ENCODE measurements at places on chromosomes 6 and 20. TPM values are rescaled to one million over a fixed set of nuclear protein-coding genes. Genes with fewer than 3 reads are reported as not detected.

GRCh38 chr6:10221178-10221577 is 193.7 kb downstream of the TFAP2A start:
- H3K36me3 ChIP-seq, result no peaks in the 10 kb centered on the region
- no peaks in the 10 kb centered on the region for H3K27me3 ChIP-seq
- DNase-seq, result no peak
- H3K4me3 ChIP-seq, result no peak overlapping the region

The GPR6 gene
- not detected for total RNA-seq

The SLC17A2 gene
- not detected for total RNA-seq

GRCh38 chr6:27091661-27092315 is 155.7 kb upstream of the PRSS16 start:
- H3K27ac ChIP-seq, result no peak overlapping the region
- H3K36me3 ChIP-seq, result no peaks in the 10 kb centered on the region
- no peak for DNase-seq

The AAR2 gene
- total RNA-seq, result 23.8 TPM

DNA sequence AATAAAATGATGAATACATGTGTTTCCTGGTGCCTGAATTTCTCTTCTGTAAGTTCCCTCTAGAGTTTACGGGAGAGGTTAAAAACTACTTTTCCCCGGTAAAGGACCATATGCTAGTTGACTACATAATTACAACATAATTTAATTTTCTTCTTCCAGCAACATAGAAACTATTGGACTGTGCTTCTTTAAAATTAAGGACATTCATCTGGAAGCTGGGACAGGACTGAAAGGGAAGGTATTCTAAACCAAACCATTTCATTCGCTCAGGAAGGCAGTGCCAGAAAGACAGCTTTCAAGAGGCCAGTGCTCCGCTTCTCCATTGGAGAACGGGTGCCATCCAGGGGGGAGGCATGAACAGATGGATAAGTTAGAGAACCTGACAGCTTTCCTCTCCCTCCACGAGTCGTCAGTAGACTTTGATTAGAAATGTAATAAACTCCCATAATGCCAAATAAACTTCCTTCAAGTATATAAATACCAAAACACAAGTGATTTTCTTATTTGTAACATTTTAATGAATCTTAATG is 458.0 kb upstream of the SOX4 start:
- no peak for DNase-seq
- H3K4me1 ChIP-seq, result peaks cover 9% of the 10 kb centered on the region
- no peak overlapping the region for H3K4me3 ChIP-seq
- H3K27ac ChIP-seq, result no peak overlapping the region

GRCh38 chr6:162849269-162849668 is 121.5 kb downstream of the PACRG start:
- no peaks in the 10 kb centered on the region for H3K4me1 ChIP-seq
- no peak overlapping the region for H3K27ac ChIP-seq
- no peaks in the 10 kb centered on the region for H3K36me3 ChIP-seq

- H3K4me3 ChIP-seq, result peak overlapping the region; percentile 89
- no peaks in the 10 kb centered on the region for H3K36me3 ChIP-seq
- no peak for DNase-seq
- H3K4me1 ChIP-seq, result peaks cover 15% of the 10 kb centered on the region
These were observed 80.4 kb upstream of the BTN3A2 start for GRCh38 chr6:26284537-26285142.

DNA sequence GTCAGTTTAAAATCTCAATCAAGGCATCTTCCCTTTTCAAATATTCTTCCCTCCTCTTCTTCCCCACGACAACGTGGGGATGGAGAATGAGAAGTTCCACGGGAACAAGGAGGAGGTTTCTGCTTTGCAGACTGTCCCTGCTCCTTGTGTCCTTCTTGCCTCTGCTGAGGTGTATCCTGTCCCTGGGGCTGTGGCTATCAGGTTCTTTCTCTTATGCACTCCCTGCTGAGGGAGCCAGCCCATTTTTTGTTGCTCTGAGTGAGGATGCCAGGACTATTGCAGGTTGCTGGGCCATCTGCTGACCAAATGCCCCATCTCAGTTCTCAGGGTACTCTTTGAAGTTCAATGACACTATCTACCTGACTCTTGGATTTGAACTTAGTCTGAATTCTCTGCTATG is 533.6 kb downstream of the RNF144B start:
- no peaks in the 10 kb centered on the region for H3K36me3 ChIP-seq
- H3K4me3 ChIP-seq, result no peak overlapping the region
- no peaks in the 10 kb centered on the region for H3K27me3 ChIP-seq
- no peak for DNase-seq

The LY6G6C gene
- not detected for total RNA-seq

The GZF1 gene
- total RNA-seq, result 20.9 TPM

DNA sequence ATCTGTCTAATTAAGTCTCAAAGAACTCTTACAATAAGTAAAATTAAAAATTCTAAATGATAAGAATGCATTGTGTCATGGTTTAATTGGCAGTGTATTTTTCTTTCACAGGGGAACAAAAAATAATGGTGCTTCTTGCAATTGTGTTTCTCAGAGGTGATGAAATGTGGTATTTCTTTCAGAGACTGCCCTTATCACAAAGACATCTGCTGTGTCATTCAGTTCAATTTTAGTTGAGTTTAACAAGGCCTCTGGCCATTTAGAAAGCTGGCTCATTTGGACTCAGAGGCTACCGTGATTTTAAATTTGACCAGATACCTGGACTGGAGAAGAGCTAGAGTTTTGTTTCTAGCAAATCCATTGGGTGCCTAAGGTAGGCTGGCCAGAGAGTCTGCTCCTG is 23.6 kb upstream of the ZNF831 start:
- H3K27ac ChIP-seq, result no peak overlapping the region
- H3K27me3 ChIP-seq, result no peaks in the 10 kb centered on the region
- no peak overlapping the region for H3K4me3 ChIP-seq
- no peaks in the 10 kb centered on the region for H3K36me3 ChIP-seq

GRCh38 chr6:64227863-64228262 is 592.3 kb downstream of the PHF3 start:
- H3K4me3 ChIP-seq, result no peak overlapping the region
- H3K27me3 ChIP-seq, result no peaks in the 10 kb centered on the region
- H3K36me3 ChIP-seq, result no peaks in the 10 kb centered on the region
- H3K4me1 ChIP-seq, result no peaks in the 10 kb centered on the region

- no peak overlapping the region for H3K4me3 ChIP-seq
- H3K36me3 ChIP-seq, result no peaks in the 10 kb centered on the region
- H3K27me3 ChIP-seq, result no peaks in the 10 kb centered on the region
- DNase-seq, result no peak
- no peak overlapping the region for H3K27ac ChIP-seq
These were observed 102.9 kb upstream of the TCF21 start for GRCh38 chr6:133786016-133786415.

The SAPCD1 gene
- total RNA-seq, result not detected

DNA sequence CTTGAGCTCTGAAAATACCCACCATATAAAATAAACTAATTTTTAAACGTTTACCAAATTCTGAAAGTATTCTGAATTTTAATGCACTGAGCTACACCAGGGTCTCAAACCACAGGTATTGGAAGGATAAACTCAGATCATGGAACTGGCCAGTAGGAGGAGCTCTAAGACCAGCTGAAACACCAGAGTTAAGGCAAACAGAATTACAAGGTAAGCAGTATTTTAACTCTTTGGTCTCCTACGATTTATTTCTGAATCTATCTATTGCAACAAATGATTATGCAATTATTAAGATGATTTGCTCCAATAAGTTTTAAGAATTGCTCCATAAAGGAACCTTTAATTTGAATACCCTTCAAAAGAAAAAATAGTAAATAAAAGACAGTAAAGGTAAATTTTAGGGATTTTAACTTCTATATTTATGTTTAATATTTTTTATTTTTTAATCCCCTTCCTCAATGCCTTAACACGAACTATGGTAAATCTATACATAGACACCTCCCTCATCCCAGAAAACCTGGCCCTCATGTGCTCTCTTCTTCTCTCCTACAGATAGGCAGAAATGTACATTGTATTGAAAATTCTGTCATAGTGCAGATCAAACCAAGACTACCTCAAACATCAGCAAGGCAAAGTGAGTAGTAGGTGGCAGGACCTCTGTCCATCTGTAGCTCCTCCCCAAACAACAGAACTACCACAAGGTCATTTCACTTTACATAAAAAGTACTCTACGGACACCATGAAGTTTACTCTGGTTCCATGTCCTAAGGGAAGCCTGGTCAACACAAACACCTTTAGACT is 58.4 kb downstream of the SMLR1 start:
- H3K4me3 ChIP-seq, result no peak overlapping the region
- no peak for DNase-seq
- no peaks in the 10 kb centered on the region for H3K36me3 ChIP-seq
- H3K4me1 ChIP-seq, result no peaks in the 10 kb centered on the region
- H3K27ac ChIP-seq, result no peak overlapping the region

The PROKR2 gene
- not detected for total RNA-seq

The HMGA1 gene
- total RNA-seq, result 65.6 TPM

- peak within 1 kb of the TSS; percentile 87 for H3K27ac ChIP-seq
- peak; percentile 98 for DNase-seq
- H3K27me3 ChIP-seq, result no peaks in the 10 kb centered on the region
- no peaks in the 10 kb centered on the region for H3K36me3 ChIP-seq
- peak within 1 kb of the TSS; percentile 79 for H3K4me3 ChIP-seq
These were observed at the start of gene COL12A1 for GRCh38 chr6:75205776-75206575. COL12A1 (minus strand) TSS chr6:75206053; CDS start chr6:75202792, 3,261 bp downstream.

DNA sequence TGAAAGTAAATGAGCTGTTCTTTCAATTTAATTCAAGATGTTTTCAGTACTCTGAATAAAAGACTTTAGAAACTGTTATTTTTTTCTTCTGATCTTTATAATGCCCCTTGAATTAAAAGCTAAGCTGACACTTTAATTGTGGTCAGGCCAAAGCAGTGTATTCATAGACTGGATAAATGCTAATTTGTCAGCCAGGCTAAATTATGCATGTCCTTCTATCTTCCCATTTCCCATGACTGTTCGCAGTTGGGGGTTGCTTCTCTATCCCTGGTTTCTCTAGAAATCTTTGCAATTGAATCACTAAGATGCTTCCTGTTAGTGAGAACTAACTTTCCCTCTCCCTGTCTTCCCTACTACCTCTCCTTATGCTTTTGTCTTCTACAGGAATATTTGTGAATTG is 396.2 kb downstream of the RFPL4B start:
- no peak overlapping the region for H3K27ac ChIP-seq
- H3K4me3 ChIP-seq, result no peak overlapping the region
- no peaks in the 10 kb centered on the region for H3K36me3 ChIP-seq
- no peaks in the 10 kb centered on the region for H3K4me1 ChIP-seq
- DNase-seq, result no peak

GRCh38 chr6:119066517-119066916 is 11.9 kb downstream of the FAM184A start:
- H3K4me3 ChIP-seq, result no peak overlapping the region
- no peaks in the 10 kb centered on the region for H3K36me3 ChIP-seq
- H3K27me3 ChIP-seq, result no peaks in the 10 kb centered on the region
- H3K4me1 ChIP-seq, result no peaks in the 10 kb centered on the region
- no peak overlapping the region for H3K27ac ChIP-seq
- no peak for DNase-seq

Data from vagina (tissue), 2 donors.